Dermis blood vessel endothelial cell (primary cell): ENCODE measurements at places on chromosomes 16 and 17.

DNA sequence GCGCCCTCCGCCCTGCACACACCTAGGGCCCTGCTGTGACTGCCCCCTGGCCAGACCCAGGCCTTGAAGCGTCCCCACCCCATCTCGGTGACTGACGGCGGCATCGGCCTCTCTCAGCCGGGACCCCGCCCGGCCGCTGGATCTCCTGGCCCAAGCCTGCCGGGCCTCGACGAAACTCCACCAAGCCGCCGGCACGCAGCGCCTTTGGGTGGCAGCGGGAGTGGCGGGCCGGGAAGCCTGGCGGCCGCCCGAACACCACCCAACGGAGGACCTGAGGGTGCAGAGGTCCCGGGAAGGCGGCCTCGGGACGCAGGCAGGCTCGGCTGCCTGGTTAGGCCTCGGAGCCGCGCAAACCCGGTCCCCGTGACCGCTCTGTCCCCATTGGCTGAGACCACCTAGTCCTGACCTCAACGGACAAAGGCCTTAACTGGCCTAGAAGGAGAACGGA is 12.0 kb upstream of the TMEM97 start:
- no peak for DNase-seq

DNA sequence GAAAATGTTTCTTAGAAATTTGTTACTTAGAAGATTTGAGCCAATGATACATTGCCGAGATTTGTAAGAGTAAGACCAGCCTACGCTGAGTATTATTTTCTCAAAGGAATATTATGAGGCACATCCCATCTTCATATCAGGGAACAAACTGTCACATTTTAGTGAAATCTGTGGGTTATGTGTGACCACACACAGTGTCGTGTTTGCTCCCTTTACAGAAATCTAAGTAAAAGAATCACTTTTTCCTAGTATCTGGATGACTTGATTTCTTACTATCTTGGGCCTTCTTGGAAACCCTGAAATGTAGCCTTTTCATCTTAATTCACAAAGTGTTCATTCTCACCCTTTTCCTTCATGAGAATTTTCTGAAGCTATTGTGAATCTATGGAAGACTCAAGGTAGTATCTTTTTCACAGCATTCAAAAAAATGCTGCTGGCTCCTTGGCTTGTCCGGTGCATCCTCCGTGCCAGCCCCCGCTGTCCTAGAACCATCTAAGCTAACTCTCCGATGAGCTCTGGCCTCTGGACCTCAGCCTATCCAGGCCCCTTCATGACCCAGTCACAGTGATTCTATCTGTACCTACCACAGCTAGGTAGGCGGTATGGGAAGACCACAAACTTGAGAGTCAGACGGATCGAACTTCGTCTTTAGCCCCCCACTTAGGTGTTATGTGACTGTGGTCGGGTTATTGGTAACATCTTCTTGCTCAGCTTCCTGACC is 524.3 kb downstream of the MAF start:
- DNase-seq = no peak

DNA sequence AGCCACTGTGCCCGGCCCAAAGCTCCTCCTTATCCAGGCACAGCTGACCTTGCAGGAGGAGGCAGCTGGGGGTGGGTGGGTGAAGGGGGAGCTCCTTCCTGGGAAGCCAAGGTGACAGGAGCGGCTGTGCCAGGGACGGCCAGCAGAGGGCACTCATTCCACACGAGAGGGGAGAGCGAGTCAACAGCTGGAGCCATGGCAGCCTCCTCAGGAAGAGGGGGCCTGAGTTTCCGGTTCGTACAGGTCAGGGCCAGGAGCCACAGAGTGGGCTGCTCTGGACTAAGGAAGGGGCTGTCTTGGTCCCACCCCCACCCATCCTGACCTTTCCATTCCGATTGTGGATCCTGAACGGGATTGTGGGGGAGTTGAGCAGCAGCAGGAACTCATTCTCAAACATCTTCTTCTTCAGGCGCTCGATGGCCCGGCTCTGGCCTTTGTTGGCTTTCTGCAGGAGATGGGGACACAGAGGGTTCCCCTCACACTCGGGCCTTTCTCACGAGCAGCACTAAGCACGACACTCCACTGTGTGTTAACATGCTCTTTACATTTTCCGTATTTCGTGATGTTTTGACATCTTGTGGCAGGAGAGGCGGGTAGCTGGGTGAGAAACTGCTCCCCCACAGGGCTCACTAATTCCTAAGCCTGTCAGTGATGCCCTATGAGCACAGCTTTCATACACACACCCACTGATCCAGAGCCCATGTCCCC is 61.6 kb downstream of the TIMM22 start:
- peak; percentile 84 for DNase-seq

DNA sequence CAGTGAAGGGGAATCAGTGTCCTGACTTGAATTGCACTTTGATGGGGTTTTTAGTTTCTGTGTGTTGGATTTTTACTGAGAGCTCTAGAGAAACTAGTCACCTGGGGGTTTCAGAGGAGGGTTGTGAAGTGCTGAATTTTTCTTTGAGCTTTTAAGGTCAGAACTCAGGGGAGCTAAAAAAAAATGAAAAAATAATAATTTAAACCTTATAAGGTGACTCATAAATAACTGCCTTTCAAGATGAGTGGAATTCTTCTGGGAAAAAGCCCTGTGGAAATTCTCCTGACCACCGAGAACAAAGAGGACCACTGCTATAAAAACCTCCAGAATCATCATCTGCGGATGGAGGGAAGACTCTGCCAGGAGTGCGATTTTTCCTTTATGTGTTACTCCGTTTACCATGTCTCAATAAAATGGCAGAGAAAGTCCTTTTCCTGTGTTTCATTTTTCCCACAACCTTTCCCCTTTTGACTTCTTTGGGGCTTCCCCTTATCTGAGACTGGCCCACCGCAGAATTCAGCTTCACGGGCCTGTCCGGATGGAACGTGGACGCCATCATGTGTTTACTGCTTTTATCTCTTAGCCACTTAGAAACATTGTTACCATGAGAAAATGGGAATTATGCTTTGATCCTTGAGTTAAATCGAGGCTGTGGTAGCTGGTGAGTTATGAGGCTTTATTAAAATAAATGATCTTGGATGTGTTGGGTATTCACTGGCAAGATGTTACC is 39.7 kb downstream of the RPTOR start:
- DNase-seq = no peak
